ENCODE measurements at places on chromosomes 7 and 10.
A peak's percentile ranks its signal among the peaks of the same experiment; 100 is the strongest.

DNA sequence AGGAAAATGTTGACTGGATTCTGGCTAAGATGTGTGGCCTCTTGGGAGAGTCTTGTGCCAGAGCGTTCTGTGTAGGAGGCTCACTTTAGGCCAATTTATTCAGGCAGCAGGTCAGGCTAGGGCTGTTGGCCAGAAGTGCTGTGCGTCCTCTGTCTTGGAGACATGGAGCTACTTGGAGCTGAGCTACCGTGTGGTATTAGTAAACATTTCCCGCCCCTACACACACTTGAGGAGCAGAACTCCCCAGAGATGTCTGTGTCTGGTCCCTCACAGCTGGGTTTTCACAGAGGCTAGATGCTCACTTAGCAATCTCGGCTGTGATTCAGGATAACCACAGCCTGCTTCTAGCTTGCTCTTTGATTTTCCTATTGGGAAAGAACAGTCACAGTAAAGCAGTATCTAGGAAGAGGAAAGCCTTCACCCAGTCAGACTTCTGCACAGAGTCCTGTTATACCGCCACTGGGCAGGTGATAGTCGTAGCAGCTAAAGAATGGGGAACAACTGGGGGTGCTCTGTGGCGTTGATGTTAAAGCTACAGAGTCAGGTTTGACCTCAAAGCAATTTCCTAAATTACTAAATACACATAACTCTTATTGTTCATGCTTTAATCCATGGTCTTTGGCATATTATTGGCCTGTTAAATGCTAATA lies 86.7 kb downstream of the MDFIC start:
- DNase-seq: no peak

GRCh38 chr10:132707121-132707775 lies 78.7 kb downstream of the NKX6-2 start:
- peak; percentile 64 for DNase-seq

GRCh38 chr7:2156756-2157472 lies 75.8 kb downstream of the MAD1L1 start:
- DNase-seq: no peak

DNA sequence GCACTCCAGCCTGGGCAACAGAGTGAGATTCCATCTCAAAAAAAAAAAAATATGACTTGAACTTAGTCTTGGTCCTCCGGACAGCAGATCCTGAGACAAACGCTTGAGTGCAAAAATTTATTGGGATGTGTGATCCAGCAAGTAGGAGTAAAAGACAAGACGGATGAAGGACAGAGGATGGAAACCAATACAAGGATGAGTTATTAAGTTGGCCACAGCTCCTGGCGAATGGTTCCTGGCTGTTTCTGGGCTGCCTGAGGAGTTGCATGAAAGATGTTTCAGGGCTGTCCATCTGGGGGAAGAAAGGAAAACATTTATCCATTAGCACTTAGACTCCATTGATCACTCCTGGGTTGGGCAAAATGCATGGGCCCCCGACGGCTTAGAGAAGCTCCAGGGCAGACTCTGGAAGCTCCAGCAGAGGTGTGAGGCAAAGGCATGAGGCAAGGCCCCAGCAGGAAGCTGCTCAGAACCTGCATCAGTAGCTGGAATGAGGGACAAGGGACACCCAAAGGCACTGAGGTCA lies 98.3 kb upstream of the ZNF438 start:
- DNase-seq: no peak

DNA sequence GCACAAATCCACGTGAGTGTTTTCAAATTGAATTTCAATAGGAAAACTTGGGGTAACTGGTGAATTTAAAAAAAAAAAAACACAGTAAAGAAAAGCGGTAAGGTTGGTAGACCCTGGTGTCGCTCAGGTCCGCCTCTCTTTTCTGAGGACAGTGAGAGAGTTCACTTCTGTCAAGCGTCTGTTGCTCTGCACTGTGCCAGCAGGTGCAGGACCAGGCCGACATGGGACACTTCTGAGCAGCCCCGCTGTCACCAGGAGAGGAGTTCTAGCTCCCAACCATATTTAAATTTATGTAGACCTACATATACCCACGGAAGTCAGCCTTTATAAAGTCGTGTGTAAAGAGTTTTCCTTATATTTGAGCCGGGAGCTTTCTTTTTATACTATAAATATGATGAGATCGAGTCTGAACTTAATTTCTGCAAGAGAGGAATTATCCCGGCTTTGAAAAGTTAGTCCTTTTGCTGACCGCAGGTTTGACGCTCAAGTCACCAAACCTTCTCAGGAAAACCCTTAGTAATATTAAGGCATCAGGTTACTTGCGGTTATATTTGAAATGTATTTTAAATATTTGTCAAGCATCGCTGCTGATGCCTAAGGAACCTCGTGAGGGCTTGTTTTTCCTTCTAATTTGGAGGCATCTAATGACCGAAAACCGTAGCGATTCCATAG lies 531 bp downstream of the IKZF1 start:
- no peak for DNase-seq

DNA sequence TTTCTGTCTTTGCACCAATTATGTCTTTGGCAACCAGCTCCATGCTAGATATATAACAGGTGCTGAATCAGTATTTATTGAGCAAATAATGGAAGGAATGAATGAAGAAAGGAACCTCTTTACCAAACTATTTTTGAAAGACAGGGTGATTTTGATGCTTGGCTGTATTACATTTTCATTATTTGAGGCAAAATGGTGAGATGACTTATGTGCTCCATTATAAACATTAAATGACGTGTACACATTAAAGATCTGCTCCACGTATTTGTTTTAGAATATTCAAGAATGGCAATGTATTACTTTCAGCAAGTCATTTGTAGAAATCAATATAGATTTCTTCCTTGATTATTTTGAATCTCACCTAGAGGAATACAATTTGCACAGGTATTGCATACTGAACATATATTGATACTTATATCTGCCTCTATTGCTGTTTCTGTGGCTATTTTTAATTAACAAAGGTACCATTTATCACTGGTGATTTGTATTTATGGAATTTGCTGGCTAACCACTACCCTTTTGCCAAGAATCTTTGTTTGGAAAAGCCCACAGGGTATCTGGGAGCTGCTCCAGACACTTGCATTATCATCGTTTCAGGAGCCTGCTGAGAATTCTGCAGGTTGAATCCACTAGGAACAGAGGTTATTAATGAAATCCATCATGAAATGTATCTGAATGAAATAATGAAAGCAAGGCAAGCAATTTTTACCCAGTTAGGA lies 92.2 kb downstream of the SEMA3C start:
- no peak for DNase-seq

GRCh38 chr7:131967216-131967730 lies 410.8 kb upstream of the PODXL start:
- DNase-seq: no peak

DNA sequence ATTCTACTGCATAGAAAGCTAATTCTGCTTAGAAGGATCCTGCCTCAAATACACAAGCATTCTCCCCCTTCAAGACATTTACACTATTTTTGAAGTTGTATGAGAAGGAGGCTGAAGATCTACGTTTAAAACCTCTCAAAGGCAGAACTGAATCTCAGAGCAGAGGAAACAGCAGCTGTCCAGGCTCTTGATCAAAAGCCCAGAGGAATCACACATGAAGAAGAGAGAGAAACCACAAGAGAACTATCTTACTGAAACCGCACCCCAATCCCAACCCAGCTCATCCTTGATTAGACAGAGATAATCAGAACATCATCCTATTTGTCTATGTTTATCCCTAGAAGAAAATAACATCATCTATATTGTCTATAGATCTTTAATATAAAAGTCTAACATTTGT lies 2.2 kb upstream of the DNAJC1 start:
- DNase-seq: no peak

GRCh38 chr7:131896165-131896863 lies 339.9 kb upstream of the PODXL start:
- DNase-seq: no peak

DNA sequence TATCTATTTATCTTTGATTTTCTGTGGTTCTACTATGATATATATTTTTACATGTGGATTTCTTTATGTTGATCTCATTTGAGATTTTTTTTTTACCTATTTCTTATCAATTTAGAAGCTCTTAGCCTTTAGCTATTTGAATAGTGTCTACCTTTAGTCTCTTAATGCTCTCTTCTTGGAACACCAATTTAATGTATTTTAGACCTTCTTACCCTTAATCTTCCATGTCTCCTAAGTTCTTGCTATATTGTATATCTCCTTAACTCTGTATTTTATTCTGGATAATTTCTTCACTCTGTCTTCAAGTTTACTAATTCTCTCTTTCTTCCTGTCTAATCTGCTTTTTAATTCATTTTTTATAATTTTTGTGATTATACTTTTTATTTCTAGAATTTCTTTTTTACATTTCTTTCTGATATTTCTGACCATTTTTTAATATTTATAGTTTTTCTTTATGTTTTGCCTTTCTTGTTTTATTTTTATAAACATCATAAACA lies 27.3 kb downstream of the CSTF2T start:
- no peak for DNase-seq

DNA sequence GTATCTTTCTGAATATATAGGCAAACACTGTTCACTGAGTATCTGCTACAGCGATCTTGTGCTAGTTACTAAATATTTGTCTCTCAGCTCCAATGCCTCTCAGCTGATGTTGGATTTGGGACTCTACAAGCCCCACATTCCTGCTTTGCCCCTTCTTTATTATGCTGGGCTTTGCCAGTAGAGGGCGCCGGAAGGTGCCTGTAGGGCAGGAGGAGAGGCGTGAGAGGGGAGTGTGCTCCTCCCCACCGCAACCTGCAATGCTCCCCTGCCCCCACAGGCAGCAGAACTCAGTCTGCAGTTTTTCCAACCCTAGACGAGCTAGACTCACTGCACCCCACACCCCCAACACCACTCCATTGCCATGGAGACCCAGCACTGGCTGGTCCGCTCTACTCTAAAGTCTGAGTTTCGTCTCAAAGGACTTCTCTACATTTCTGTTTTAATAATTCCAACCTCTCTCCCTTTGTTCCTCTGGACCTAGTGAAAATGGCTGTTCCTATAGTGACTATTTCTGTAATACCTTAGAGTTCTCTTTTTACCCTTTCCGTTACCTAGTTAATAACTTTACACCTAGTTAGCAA lies 337.6 kb downstream of the CCSER2 start:
- no peak for DNase-seq

- DNase-seq: no peak
Observed at GRCh38 chr7:102313997-102314780, 27.5 kb downstream of the SH2B2 start.

DNA sequence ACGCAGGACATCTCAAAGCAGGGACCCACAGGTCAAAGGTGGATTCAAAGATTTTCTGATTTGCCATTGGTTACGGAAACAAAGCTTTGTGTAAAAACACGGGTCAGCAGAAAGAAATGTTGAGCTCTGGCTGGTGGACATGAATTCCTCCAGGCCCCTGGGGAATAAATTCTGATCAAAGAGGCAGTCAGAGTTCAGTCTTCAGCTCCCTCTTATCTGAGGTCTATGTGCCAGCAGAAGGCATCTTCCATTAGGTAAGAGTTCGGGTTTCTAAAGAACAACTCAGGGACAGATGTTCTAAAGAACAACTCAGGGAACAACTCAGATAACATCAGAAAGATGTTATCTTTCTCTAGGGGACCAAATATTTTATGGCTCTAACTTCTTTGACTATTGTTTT lies 64.9 kb upstream of the PALS2 start:
- no peak for DNase-seq
